ENCODE measurements at places on chromosomes 2 and 18.

DNA sequence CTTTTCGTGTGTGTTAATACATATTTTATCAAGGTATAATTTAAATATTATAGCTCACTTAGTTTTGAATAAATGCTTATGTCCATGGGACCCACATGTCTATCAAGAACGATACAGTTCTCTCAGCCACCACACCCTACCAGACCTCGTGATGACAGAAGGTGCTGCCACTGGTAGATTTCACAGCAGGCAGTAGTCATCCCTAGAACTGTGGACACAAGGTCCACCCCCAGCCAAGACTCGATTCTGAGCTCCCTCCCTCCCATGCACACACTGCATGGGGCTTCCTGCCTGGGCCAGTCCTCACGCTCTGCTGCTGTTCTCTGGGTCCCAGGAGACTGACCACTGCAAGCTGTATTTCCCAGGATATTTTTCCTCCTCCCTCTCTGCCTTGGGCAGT is 26.5 kb upstream of the CREB1 start:
- no peak for DNase-seq

- DNase-seq, result no peak
Observed at GRCh38 chr2:48870503-48870902, 115.0 kb upstream of the LHCGR start.

DNA sequence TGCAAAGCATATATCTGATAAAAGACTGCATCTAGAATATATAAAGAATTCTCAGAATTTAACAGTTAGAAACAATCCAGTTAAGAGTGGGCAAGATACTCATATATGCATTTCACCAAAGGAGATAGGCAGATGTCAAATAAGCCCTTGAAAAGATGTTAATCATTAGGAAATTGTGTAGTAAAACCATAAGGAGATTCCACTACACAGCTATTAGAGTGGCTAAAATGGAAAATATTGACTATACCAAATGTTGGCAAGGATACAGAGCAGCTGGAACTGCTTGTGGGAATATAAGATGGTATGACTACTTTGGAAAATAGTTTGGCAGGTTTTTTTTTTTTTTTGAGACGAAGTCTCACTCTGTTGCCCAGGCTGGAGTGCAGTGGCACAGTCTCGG is 59.5 kb downstream of the CAB39 start:
- DNase-seq, result no peak

GRCh38 chr18:22683196-22683676 is 249.9 kb upstream of the RBBP8 start:
- peak; percentile 96 for DNase-seq

GRCh38 chr2:40448476-40449079 is 3.3 kb downstream of the SLC8A1 start:
- peak; percentile 64 for DNase-seq

GRCh38 chr2:102417946-102418345 is 5.0 kb upstream of the IL18RAP start:
- DNase-seq, result no peak

DNA sequence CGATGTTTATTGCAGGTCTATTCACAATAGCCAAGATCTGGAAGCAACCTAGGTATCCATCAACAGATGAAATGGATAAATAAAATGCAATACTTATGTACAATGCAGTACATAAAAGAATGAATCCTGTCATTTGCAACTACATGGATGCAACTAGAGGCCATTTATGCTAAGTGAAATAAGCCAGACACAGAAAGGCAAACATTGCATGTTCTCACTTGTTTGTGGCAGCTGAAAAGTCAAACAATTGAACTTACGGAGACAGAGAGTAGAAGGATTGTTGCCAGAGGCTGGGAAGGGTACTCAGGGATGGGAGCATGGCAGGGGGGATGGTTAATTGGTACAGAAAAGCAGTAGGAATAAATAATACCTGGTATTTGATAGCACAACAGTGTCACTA is 563.9 kb downstream of the TMX3 start:
- no peak for DNase-seq

- peak; percentile 15 for DNase-seq
Observed at GRCh38 chr18:5294457-5295230, 882 bp downstream of the ZBTB14 start.

- no peak for DNase-seq
Observed at GRCh38 chr2:173611121-173611520, 256.4 kb downstream of the CDCA7 start.

All from A549 (cell line).